Choroid plexus epithelial cell (primary cell): ENCODE measurements at places on chromosomes 5 and 9.

- DNase-seq, result no peak
Measured at GRCh38 chr5:128586848-128587247, 48.8 kb upstream of the FBN2 start.

GRCh38 chr5:126462239-126463014 lies 39.2 kb downstream of the GRAMD2B start:
- peak; percentile 70 for DNase-seq

DNA sequence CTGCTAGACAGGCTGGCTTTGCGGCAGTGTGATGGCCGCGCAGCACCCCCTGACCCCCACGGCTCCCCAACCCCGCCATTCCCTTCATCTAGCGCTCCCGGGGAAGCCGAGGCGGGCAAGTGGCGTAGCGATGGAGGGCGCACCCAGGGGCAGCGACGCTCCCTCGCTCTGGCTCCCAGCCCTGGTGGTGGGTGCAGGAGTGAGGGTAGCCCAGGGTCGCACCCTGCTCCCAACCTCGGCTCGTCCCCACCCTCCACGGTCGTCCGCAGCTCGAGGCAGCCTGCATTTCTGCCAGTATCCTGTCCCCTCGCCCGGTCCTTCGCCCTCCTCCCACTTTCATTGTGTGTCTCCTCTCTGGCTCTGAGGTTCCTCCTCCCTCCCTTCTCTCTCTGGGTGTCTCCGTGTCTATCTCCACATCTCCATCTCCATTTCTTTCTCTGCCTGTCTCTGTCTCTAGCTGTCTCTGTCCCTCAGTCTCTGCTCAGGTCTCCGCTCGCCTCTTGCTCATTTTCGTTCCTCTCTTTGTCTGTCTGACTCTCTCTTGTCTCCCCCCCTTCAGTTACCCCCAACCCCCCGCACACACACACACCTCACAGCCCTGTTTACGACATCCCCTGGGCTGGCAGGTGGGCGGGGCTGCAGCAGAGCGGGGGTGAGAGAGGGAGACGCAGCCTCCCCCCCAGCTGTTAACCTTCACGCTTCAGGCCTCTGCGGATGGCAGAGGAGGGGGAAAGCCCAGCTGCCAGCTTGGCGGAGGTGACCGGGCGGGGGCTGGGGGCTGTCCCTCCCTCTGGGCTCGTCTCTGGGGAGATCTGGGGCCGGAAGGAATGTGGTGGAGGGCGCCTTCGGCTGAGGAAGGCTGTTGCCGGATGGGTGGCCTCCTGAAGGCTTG lies 48.7 kb upstream of the PSD2 start:
- DNase-seq, result peak; percentile 43

DNA sequence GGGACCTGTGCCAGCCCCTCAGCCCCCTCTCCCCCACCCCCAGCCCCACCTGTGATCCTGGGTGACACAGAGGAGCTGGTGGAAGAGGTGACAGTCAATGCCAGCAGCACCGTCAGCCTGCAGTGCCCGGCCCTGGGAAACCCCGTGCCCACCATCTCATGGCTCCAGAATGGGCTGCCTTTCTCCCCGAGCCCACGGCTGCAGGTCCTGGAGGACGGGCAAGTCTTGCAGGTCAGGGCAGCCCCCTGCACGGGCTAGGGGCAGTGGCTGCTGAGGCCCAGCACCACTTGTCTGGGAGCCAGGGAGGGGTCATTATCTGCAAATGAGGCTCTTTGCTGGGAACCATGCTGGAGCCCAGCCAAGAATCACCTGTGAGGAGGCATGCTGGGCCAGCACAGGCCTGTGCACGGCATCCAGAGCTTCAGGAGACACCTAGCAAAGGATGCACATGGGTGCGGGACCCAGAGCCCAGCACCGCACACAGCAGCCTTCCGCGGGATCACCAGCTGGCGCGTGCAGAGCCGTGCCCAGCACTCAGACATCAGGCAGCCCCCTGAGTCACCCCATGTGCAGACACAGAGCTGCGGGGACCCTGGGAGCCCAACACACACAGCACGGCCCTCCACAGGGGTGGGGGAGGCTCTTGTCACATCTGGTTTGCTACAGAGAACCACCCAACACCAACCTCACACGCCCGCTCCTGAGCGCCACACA lies 62.0 kb upstream of the ASS1 start:
- DNase-seq, result no peak

DNA sequence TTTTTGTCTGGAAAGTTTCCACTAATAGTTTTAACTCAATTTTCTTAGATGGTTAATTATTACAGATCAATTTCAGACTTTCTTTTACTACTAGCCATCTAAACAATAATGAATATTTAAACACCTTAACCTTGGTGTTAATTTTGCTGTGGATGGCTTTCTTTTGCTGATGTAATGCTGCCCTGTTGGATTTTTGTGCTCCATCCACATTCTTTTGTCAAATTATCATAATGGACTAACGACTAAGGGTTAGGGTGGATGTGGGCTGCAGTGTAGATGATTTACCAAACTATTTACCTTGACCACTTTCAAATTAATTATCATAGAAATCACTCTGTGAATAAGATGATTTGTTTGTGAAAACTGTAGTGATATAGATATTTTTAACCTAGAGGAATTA lies 15.6 kb upstream of the TMEM38B start:
- no peak for DNase-seq

DNA sequence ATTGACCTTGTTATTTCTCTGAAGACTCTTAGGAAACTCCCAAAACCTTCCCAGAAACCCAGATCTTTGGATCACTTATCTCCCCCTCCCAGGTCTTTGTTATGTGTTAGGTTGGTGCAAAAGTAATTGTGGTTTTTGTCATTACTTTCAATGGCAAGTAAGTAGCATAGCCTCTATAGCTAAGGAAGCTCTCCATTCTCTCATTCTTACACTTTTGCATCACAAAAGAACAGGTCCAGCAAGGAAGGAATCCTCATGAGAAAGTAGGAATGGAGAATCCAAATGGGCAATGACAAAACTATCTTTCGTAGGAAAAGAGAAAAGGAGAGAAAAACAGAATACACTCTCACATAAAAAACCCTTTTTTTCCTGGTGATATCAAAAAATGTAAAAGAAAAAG lies 81.3 kb upstream of the ELAVL2 start:
- no peak for DNase-seq

- no peak for DNase-seq
Measured at GRCh38 chr5:76715486-76715735, 515 bp upstream of the F2R start.

DNA sequence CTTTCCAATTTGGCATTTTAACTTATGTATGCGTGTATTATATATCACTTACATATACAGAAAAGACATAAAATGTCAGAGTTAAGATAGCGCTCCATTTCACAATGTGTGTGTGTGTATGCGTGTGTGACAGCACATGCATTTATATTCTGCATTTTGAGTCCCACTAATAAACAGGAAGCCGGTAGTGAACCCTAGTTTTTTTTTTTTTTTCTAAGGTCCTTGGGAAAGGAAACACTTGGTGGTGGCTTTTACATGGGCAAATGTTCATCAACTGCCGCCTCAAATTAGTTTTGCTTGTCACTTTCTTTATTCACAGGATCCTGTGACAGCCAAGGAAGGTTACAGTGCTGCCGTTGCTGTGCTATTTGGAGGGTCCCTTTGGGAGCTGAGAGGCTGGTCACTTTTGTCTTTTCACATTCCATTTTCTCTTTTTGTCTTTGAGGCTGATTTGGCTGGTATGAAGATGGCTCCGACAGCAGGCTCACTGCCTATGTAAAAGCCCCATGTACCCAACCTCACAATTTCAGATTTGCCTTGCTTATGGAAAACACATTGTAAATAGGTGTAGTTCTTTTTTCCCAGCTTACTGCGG lies 298.9 kb downstream of the CSNK1G3 start:
- no peak for DNase-seq

DNA sequence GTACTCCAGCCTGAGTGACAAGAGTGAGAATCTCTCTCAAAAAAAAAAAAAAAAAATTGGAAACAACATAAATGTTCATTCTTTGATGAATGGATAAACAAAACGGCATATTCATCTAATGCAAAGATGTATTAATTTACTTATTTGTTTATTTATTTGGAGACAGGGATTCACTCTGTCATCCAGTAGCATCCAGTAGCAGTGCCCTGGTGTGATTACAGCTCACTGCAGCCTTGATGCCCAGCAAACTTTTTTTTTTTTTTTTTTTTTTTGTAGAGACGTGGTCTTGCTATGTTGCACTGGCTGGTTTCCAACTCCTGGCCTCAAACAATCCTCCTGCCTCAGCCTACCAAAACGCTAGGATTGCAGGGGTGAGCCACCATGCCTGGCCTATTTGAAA lies 24.4 kb downstream of the OR2V2 start:
- DNase-seq, result no peak

- DNase-seq, result peak; percentile 82
Measured at GRCh38 chr9:128191406-128192046, at the start of gene CIZ1. CIZ1 (minus strand) TSS chr9:128191572; CDS start chr9:128190857, 715 bp downstream.

GRCh38 chr5:41559184-41559583 lies 48.8 kb upstream of the PLCXD3 start:
- no peak for DNase-seq

- DNase-seq, result no peak
Measured at GRCh38 chr5:131595088-131596033, 39.7 kb downstream of the RAPGEF6 start.

GRCh38 chr9:111451570-111451969 lies 32.6 kb downstream of the ECPAS start:
- DNase-seq, result peak; percentile 66

DNA sequence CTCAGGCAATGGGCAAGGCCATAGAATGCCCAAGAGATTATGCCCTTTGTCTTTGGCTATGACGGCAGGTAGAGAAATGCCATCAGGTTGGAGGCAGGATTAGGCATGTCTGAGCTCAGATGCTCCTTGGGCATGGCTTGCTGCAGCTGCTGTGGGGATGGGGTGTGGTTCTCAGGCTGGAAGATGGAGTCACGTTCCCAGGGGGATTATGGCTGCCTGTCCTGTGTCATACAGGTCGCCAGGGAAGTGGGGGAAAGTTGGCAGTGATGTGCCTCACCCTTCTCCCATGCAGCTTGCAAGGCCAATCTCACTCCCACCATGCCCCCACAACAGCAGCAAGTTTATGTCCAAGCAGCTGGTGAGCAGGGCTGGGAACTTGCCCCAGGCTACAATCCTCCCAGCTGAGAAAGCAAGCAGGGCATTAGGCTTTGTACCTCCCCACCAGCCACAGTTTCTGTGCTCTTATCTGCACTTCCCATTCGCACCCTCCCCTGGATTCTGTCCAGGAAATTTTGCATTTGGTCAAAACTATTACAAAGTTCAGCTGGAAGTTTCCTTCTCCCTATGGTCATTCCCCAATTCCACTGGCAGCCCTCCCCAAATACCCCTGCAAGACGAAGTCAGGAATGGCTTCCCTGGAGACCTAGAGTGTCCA lies 1788.0 kb upstream of the NUDT12 start:
- no peak for DNase-seq

GRCh38 chr5:127077366-127077765 lies 4.1 kb upstream of the C5orf63 start:
- no peak for DNase-seq

GRCh38 chr9:74573640-74574191 lies 76.6 kb downstream of the RORB start:
- DNase-seq, result peak; percentile 53

DNA sequence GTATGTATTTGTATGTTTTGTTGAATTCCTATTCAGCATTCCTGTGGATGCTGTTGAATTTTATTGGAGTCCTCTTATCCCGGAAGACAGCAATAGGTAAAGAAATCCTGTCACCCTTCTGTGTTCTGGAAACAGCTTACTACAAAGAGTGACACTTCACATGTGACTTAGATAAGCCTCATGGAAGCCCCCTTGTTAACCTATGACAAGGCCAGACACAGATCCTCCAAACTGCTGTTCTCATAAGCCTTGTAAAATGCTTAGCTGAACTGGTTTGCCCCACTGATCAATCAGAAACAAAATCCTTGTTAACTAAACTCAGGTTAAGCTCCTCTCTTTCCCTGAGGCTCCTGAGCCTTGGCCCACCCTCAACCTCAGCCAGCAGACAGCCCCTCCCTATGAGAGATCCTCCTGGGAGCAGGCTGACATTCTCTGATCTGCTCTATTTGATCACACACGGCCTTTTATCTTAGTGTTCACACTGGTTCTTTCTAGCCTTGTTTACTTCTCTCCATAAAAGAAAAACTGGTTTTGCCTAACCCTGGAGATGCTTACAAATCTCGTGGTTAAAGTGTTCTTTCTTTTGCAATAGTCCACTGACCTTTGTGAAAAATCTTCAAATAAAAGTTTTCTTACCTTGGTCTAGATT lies 29.4 kb upstream of the ATP6V1G1 start:
- peak; percentile 24 for DNase-seq

DNA sequence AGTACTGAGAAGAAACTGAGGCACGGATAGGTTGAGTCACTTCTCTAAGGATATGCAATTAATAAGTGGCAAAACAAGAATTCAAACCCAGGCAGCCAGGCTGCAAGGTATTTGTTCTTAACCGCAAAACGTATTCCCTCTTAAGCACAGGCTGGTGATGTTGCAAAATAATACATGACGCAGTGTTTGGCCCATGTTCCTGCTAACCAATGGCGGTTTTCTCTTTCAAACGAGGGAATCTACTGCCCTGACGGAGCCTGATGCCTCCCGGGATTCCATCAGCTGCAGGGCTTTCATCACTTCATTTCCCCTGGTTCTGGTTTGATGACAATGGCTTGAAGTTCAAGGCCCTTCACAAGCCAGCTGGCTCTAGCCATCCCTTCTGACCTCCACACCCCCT lies 154.8 kb downstream of the SLIT3 start:
- no peak for DNase-seq

DNA sequence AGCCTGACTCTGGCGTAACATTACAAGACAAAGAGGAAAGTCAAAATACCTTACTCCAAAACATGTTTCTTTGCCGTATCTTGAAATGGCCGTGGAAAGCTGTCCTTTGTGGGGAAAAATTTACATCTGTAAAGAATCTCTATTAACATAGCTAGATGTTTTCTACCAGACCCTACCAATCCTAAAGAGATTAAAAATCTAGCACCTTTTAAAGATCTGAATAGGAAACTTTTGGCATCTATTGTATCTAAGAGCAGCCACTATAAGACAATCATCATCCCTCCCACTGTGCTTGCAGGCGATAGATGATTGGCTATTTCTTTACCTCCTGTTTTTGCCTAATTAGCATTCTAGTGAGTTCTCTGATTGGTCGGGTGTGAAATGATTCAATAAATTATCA lies 82.5 kb upstream of the SNCAIP start:
- no peak for DNase-seq

- peak; percentile 84 for DNase-seq
Measured at GRCh38 chr5:95617057-95617456, 2.8 kb upstream of the GPR150 start.

DNA sequence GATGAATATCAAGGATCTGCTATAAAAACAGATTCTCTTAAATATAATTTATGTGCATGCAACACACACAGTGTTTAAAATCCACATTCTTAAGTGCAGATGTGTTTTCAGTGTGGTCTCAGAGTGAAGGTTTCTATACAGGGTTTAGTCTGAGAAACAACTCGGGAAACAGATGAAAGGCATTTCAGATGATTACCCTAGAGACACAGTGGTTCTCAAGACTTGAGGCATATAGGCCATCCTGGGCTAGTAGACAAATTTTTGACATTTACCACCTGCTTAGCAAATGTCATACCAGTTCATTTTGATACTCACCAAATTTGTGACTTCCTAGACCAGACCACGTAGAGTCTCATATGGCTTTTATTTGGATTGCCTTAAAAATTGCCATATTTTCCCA lies 216.5 kb downstream of the ARL15 start:
- DNase-seq, result no peak
